ENCODE measurements at places on chromosomes 6 and 20.

- DNase-seq, result no peak
Measured at GRCh38 chr6:169527306-169527705, 174.5 kb downstream of the WDR27 start.

GRCh38 chr6:34239500-34239825 lies 2.8 kb downstream of the HMGA1 start:
- DNase-seq, result no peak

GRCh38 chr20:24135781-24136180 lies 147.2 kb upstream of the GGTLC1 start:
- no peak for DNase-seq

GRCh38 chr6:131924881-131925474 lies 26.2 kb downstream of the CCN2 start:
- DNase-seq, result no peak

- DNase-seq, result no peak
Measured at GRCh38 chr20:23156170-23156841, 70.2 kb upstream of the CD93 start.

DNA sequence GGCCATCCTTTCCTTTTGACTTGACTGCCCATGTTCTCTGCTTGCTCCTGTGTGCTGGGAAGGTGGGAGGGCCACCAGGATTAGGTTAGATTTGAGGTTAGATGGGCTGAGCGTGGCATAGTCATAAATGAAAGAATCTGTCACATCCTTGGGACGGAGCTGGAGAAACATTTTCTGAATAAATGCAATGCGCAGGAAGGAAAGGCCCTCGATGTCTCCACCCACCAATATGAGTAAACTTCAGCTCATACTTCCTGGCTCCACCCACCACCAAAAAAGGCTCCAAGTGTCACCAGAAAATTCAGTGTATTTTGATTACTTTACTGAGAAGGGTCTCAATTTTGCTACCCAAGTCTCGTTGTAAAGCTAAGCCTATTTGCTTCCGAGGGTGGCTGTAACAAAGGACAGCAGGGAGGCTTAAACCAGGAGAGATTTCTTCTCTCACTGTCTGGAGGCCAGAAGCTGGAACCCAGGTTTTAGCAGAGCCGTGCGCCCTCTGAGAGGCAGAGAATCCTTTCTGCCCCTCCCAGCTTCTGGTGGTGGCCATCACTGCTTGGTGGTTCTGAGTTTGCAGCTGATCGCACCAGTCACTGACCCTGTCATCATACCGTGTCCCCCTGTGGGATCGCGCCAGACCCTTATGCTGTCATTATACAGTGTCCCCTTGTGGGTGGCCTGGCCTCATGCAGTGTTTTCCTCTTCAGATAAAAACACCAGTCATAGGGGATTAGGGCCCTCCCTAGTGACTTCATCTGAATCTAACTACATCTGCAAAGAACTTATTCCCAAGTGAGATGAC lies 137.8 kb downstream of the TTLL2 start:
- DNase-seq, result no peak

DNA sequence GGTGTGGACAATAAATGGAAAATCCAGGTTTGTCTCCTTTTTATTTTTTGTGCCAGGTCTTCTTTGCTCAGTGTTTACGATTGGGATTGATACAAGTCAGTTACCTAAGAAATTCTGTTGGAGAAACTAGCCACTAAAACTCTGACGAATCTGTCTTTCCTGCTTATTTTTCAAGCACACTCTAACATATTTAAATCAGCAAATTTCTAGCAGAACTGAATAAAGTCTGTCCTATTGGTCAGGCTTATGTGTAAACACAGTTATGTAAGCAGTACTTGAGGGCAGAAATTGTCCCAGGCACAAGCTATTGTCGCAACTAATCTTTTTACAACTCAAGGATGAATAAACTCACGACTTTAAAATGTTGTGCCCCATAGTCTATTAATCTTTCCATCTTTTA lies 12.1 kb upstream of the EXOC2 start:
- no peak for DNase-seq

DNA sequence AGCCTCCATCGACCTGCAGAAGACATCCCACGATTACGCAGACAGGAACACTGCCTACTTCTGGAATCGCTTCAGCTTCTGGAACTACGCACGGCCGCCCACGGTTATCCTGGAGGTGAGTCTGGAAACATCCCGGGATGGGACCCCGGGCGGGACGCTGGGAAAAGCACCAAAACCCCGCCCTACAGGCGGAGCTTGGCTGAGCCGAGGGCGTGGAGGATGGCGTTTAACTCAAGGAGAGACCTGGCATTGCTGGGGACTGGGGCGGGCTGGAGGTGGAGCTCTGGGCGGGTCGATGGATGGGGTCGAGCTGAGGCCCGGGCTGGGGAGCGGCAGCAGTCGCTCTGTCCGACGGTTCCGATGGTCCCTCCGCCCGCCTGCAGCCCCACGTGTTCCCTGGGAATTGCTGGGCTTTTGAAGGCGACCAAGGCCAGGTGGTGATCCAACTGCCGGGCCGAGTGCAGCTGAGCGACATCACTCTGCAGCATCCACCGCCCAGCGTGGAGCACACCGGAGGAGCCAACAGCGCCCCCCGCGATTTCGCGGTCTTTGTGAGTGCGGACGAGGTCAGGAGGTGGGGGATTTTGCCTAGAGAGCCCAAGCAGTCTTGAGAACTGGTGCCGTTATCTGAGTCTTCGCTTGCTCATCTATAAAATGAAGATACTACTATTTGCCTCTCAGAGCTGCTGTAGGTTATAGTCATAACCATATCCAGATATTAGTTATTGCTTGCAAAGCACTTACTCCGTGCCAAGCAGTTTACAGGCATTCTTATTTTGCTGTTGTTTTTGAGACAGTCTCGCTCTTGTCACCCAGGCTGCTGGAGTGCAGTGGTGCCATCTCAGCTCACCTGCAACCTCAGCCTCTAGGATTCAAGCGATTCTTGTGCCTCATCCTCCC lies 3.8 kb downstream of the SPAG4 start:
- DNase-seq, result peak; percentile 81

- DNase-seq, result no peak
Measured at GRCh38 chr6:24504649-24505586, 10.1 kb downstream of the ALDH5A1 start.

GRCh38 chr6:128567029-128567428 lies 46.6 kb upstream of the PTPRK start:
- no peak for DNase-seq

- no peak for DNase-seq
Measured at GRCh38 chr6:159099961-159100360, 55.2 kb upstream of the TAGAP start.

GRCh38 chr6:154301839-154302752 lies 54.5 kb downstream of the IPCEF1 start:
- DNase-seq, result no peak

- no peak for DNase-seq
Measured at GRCh38 chr6:154356690-154357089, at the start of gene IPCEF1. IPCEF1 (minus strand) TSS chr6:154356803; CDS start chr6:154265947, 90,856 bp downstream.

DNA sequence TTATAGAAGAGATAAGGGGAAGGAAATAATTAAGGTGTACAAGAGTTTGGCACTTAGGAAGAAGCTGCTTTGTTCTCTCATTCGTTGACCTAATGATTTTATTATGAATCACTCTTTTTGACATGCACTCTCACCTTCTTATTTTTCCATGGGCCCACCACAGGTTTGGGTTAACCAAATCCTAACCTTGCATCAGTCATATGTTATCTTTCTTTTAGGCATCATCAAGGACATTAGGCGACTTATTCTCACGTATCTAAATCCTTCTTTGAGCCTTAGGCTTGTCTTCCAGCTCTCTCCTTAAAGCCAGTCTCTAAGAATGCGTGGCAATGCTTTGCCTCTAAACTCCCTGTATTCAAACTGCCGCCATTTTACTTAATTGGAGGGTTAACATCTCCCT lies 58.3 kb downstream of the TNFRSF21 start:
- DNase-seq, result no peak

GRCh38 chr6:28208111-28208659 lies 16.9 kb upstream of the ZSCAN9 start:
- DNase-seq, result no peak
